ENCODE measurements at places on chromosomes 13 and 19.

- DNase-seq = no peak
These were observed 121.8 kb downstream of the URI1 start for GRCh38 chr19:30063650-30064347.

- DNase-seq = no peak
These were observed 179.9 kb downstream of the IRS2 start for GRCh38 chr13:109606520-109606919.

GRCh38 chr13:31629085-31629780, 110.1 kb upstream of the RXFP2 start:
- DNase-seq = no peak

DNA sequence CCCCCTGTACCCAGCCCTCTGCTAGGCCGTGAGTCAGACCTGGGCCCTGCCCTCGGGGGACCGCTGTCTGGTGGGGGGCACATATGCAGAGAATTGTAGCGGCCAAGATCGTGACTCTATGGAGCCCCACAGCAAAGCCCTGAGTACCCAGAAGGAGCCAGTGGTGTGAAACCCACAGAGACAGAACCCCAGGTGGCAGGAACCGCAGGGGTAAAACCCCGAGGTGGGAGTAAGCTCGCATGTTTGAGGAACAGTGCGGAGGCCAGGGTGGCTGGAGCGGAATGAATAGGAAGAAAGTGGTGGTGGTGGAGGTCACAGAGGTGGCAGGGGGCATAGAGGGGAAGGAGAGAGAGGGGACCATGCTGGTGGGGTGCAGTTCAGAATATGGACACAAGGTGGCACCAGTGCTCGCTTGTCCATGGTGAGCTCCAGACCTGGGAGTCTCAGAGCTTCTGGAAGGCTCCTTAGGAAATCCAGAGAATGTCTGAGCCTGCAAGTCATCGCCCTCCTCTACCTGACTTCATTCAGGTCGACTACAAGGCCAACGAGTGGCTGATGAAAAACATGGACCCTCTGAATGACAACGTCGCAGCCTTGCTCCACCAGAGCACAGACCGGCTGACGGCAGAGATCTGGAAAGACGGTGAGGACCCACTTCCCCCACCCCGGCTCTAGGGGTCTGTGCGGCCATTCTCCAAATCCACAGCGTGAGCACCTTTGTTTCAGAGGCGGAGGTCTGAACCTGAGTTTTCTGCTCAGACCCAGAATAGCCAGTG, 48.9 kb downstream of the MYH14 start:
- peak; percentile 38 for DNase-seq

DNA sequence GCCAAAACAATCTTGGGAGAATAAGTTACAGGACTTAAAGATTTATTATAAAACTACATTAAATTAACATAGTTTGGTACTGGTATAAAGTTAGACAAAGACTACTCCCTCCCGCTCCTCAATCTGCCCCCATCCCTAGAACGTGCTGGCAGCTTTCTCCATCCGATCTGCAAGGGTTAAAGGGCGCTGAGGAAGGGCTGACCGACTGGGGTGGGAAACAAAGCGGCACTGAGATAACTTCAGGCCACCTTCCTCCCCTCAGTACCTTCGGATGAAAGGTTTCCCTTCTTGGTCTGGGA, 790 bp upstream of the SUGT1 start:
- DNase-seq = no peak

DNA sequence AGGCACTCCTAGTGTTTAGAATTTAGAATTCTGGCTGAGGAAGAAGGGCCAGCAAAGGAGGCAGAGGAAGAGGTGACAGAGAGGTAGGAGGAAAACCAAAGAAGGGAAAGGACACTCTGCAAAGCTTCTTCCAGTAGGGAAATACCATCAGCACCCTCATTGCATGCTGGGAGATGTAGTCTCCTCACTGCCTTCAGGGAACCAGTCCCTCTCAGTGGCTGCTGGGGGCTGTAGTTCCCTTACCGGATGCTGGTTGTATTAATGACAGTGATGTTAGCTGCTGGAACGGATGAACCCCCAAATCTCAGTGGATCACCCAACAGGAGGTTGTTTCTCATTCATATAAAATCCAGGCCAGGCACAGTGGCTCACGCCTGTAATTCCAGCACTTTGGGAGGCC, 10.1 kb downstream of the GRIN2D start:
- peak; percentile 45 for DNase-seq

GRCh38 chr19:48933382-48933932, at the start of gene DHDH:
DHDH (plus strand) TSS chr19:48933699; CDS start chr19:48933722, 23 bp downstream.
- DNase-seq = peak; percentile 91

- peak; percentile 45 for DNase-seq
These were observed 13.6 kb downstream of the CFD start for GRCh38 chr19:873084-873483.

GRCh38 chr19:40932008-40932959, 50.3 kb upstream of the CYP2A7 start:
- DNase-seq = no peak

GRCh38 chr19:18264971-18265540, 9.2 kb downstream of the IQCN start:
- DNase-seq = no peak

GRCh38 chr19:41328842-41329225, 18.9 kb downstream of the CCDC97 start:
- DNase-seq = peak; percentile 77

GRCh38 chr19:23385404-23385803, 9.9 kb downstream of the ZNF91 start:
- no peak for DNase-seq

DNA sequence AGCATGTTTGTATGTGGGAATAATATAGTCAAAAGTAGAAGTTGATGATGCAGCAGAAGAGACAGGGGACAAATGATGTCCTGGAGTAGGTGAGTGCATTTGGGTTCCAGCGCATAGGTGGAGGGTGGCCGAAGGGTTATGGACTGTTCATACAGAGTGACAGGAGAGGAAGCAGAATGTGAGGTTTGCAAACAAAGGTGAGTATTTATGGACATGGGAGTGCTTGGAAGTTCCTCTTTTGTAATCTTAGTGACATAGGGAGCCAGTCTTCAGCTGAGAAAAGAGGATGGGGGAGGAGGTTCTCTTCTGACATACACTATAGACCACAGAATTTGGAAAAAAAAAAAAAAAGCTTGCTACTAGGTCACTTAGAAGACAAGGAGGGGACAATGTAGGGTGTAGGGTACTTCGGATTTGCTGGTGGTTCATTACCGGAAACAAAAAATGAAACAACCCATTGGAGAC, 331.6 kb downstream of the DLEU7 start:
- peak; percentile 78 for DNase-seq

DNA sequence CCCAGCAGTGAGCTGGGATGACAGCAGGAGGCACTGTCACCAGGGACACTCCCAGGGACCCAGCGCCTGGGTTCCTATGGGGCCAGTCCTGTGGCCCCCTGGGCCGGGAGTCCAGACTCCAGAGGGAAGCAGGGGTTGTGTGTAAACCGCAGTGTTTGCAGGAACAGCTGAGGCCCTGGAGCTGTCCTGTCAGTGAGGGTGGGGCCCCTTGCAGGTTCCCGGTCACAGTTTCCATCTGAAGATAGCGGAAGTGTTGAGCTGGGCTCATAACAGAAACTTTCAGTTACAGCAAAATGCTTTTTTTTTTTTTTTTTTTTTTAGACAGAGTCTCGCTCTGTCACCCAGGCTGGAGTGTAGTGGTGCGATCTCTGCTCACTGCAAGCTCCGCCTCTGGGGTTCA, 17.7 kb upstream of the CSNK1G2 start:
- no peak for DNase-seq

GRCh38 chr13:27037571-27037970, 134.0 kb downstream of the USP12 start:
- DNase-seq = no peak

GRCh38 chr13:63843766-63844699, 2428.4 kb upstream of the PCDH20 start:
- DNase-seq = no peak

DNA sequence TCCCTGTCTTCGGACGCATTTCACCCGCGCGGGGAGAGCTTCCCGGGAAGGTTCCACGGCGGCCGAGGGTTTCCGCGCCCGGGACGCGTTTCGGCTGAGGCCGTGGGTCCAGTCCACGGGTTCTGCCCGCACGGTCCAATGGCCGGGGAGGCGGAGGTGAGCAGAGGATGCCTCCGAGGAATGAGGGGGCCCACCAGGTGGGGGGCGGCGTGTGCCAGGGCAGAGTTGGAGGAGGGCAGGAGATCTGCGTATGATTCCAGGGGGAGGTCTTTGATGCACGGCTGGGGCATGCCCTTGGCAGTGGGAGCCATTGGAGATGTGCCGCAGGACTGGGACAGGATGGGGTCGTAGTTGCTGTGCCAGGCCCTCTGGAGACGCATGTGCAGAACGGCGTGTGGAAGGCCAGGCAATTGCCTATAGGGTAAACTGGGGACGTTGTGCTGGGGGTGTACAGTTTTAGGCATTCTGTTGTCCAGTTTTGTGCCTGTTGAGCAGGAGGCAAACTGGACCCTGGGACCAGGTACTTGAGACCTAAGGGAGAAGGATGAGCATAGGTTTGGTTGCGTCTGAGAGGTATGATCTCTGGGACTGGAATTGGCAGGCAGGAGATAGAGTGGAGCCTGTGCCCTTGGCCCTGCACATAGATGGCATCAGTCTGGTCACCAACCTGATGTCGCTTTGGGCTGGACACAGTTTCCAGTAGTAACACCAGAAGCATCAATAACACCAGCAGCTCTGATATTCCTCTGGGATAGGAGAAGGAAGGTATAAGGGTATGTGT, 751 bp downstream of the ZNF584 start:
- peak; percentile 44 for DNase-seq

GRCh38 chr19:58350871-58351557, 2.3 kb downstream of the A1BG start:
- no peak for DNase-seq

- no peak for DNase-seq
These were observed 104.7 kb downstream of the MYCBP2 start for GRCh38 chr13:77222000-77222690.

GRCh38 chr13:50720861-50721671, 122.4 kb downstream of the DLEU7 start:
- no peak for DNase-seq

- no peak for DNase-seq
These were observed 467.2 kb downstream of the ITGBL1 start for GRCh38 chr13:101919541-101920181.

DNA sequence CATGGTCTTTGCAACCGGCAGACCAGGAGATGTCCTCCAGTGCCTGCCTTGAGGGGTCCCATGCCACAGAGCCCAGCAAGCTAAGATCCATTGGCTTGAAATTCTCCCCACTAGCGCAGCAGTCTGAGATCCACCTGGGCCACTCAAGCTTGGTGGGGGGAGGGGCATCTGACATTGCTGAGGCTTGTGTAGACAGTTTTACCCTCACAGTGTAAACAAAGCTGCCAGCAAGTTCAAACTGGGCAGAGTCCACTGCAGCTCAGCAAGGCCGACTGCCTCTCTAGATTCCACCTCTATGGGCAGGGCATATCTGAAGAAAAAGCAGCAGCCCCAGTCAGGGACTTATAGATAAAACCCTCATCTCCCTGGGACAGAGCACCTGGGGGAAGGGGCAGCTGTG, 32.0 kb upstream of the ITM2B start:
- no peak for DNase-seq

DNA sequence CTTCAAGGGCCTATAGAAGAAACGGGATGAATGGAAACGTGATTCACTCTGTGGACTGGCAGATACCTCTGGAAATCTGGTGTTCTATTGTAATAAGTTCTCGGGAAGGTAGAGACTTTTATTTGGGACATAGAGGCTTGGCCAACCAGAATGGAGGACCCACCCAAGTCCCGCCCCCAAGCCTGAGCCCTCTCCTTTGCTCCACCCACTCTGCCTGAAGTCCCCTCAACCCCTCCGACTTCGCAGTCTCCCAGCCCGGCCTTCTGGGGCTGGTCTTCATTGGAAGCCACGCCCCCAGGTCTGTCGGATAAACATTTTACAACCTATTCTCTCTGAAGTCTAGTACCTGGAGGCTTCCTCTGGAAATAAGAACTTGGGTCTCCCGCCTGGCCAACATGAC, 16.9 kb downstream of the FBXL12 start:
- no peak for DNase-seq

GRCh38 chr19:12639901-12640613, 26.5 kb downstream of the MAN2B1 start:
- peak; percentile 86 for DNase-seq

DNA sequence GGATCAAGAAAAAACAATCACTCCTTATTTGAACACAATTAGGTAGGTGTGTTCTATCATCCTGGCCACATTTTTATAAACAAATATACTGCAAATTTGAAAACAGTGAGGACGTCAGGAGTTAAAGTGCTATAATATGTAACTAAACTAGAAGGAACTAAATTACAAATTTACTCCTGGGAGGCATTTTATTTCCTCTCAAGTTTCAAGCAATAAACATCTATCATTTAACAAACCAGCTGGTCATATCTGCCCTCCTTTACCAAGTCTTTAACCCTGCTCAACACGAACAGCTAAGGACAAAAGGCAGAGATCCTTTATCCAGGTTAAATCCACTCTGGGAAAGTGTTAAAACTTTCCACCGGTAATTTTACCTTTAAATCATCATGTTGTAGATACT, 26.5 kb downstream of the ANKRD10 start:
- no peak for DNase-seq

GRCh38 chr13:113406321-113407102, 42.6 kb upstream of the GRTP1 start:
- no peak for DNase-seq

- DNase-seq = no peak
These were observed 96.1 kb upstream of the UQCRFS1 start for GRCh38 chr19:29308977-29309590.

DNA sequence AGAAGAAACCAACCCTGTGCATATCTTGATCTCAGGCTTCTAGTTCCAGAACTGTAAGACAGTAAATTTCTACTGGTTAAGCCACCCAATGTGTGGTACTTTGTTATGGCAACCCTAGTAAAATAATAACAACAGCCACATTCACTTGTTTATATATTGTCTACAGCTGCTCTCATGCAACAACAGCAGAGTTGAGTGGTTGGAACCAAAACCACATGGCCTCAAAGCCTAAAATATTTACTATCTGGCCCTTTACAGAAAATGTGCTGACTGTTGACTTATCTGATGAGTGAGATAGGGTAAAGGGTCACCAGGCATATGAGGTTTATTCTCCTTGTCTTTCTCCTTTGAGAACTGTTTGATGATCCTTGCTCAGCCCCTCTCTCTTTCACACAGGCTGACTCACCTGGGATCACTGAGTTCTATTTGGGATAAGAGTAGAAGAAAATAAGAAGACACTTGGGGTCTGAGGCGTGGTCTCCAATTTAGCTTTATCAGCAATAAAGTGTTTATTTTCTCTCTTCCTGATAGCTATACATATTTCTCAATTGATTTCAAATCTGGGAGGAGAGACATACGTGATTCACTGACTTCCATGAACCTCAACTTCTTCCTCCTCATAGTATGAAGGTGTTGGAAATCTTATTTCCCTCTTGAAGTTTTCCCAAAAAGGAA, 227.5 kb upstream of the STARD13 start:
- no peak for DNase-seq
